ENCODE measurements at places on chromosomes 11 and 22.
A peak's percentile ranks its signal among the peaks of the same experiment; 100 is the strongest.

DNA sequence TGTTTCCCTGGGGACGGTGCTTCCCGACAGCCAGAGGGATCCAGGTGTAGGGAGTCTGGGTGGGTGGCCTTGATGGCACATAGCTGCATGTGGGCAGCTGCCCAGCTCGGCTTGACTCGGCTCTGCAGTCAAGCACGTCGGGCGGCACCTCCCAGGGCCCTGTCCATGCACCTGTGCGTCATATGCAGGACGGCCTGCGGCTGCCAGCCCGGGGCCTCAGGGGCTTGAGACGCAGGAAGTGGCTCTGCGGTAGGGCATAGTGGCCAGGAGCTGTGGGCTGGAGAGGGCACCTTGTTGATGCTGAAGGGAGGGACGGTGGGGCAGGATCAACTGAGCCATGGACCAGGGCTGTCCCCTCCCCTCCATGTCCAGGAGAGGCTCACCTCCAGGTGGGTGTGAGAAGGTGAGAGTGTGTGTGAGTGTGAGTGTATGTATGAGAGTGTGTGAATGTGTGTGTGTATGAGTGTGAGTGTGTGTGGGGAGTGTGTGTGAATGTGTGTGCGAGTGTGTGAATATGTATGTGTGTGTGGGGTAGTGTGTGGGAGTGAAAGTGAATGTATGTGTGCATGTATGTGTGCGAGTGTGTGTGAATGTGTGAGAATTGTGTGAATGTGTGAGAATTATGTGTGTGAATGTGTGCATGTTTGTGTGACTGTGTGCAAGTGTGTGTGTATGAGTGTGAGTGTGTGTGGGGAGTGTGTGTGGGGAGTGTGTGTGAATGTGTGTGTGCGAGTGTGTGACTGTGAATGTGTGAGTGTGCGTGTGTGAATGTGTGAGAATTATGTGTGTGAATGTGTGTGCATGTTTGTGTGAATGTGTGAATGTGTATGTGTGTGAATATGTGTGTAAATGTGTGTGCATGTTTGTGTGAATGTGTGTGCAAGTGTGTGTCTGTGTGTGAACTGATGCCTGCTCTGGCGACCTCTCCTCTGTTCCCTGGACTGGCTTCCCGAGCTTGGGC is 5.7 kb upstream of the SUN2 start:
- no peak for DNase-seq

DNA sequence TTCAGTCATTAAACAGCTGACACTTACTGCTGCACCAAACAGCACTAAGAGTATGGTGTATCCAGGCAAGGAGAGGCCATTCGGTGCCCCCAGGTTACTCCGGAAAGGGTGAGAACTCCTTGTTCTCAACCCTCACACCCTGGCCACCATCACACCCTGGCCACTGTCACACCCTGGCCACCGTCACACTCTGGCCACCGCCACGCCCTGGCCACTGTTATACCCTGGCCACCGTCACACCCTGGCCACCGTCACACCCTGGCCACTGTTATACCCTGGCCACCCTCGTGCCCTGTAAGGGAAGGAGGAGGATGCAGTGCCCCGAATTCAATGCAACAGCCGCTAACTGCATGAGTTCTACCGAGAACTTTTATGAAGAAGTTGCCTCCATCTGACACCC is 644.4 kb downstream of the TBC1D22A start:
- no peak for DNase-seq

DNA sequence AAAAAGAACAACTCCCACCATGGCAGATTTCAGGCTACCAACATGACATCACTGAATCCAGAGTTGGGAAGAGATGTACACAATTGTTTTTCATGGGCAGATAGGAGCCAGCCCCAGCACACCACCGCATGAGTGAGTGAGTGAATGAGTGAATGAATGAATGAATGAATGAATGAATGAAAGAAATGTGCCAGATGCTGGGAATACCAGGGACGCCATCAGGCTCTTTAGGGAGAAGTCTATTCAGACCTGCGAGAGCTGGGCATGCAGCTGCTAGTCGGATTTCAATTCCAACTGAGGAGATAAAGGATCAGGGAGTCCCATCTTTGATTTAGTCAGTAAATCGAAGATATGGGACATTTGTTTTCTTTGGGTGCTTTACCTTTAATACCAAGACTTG is 15.3 kb upstream of the FAM83F start:
- no peak for DNase-seq

DNA sequence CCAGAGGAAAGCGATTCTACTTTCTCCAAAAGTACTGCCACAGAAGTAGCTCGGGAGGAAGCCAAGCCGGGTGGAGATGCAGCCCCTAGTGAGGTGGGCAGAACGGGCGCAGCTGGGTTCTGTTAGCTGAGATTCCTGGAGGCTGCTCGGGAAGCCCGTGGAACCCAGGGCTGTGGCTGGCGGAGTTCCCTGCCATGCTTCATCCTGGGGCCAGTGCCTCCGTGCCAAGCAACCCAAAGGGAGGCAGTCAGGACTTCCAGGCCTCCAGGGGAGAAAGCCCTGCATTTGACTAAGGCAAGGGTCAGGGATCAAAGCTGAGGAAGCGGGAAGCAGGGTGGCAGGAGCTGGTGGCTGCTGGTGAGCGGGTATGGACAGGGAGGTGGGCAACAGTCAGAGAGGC is 6.7 kb upstream of the TRMU start:
- DNase-seq, result no peak

- peak; percentile 86 for DNase-seq
These were observed 321.1 kb downstream of the TENM4 start for GRCh38 chr11:79119491-79120284.

- no peak for DNase-seq
These were observed 1.7 kb upstream of the TUBGCP6 start for GRCh38 chr22:50246242-50247175.

DNA sequence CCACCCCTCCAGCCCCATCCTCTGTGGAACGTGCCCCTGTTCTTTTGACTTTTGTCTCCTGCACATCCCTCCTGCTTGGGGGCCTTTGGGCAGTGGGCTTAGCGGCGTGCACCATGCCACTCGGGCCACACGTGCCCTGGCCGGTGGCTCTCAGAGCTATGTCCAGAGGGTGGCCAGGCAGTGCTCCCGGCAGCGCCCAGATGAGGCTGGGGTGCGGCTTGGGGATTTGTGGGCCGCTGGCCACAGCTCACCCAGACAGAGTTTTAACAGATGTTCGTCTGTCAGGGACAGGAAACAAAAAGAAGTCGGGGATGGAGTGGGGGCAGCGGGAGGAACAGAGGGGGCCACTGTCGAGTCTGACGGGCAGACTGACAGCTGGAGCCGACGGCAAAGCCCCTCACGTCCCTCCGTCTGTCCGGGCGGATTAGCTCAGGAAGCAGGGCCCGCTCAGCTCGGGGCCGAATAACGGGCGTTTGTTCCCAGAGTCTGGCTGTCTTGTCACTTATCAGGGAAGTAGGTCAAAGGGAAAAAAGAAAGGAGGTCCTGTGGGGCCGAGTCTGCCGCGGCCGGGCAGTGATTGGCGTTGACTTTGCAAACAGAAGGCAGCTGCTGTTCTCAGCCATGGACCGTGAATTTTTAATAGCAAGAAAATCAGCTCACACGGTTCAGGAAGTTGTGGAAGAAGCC is 61.6 kb downstream of the LRP5 start:
- no peak for DNase-seq

DNA sequence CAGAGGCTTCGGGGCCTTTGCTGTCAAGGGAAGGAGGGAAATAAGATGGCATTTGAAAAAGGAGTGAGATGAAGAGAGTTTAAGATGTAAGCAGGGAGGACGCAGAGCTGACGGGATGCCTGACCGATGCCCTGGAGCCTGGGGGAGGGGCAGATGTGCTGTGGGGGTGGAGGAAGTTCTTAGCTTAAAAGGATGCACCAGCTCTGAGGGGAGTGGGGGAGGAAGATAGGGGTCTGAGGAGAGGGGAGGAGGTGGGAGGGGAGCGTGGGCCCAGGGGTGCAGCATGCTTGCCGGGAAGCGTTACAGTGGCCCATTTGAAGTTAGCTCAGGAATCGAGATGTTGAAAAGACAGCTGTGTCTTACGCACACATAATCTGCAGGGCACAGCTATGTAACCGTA is 56.3 kb downstream of the RPS6KA4 start:
- no peak for DNase-seq

DNA sequence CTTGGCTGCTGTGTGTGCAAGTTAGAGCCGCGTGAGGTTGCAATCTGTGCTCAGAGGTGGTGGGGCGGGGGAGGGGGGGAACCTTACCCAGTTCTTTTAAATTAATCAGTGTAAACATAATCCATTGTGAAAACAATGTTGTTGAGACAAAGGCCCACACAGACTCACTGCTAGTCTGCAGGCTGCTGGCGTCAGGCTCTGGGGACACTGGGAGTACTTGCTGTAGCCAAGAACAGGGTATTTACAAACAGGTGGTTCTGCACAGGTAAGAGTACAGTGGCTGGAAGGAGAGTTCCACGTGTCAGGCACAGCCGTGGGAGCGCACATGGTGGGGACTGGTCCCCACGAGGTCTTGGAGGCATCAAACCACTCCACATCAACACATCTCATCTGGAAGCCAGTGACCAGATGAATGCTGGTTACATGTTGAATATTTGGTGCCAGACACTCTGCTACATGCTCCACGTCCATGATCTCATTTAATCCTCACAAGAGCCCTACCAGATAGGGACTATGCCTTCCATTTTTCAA is 27.4 kb downstream of the SCUBE1 start:
- no peak for DNase-seq

GRCh38 chr11:111938687-111939160 is 1.6 kb downstream of the DIXDC1 start:
- no peak for DNase-seq

DNA sequence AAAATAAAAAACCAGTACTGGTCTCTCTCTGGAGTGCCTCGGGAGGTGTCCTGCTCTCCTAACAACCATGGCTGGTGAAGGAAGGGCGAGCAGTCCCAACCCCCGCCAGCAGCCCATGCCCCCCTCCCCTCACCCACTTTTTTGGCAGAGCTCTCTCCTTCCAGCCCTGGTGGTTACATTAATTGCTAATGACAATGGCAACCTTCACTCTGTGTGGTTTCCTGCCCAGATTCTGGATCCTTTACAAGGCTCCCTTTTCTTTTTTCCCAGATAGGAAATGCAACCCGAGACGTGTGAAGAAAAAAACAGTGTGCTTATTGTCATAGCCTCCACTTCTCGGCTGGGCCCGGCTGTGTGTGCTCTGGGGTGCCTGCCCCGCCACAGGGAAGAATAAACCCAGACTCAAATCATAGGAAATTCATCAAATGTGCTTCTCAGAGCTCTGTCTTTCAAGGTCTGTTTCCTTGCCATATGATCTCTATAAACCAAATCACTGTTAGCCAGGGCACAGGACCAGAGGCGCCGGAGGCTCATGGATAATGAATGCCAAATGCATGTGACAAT is 513.0 kb downstream of the SOX6 start:
- no peak for DNase-seq

DNA sequence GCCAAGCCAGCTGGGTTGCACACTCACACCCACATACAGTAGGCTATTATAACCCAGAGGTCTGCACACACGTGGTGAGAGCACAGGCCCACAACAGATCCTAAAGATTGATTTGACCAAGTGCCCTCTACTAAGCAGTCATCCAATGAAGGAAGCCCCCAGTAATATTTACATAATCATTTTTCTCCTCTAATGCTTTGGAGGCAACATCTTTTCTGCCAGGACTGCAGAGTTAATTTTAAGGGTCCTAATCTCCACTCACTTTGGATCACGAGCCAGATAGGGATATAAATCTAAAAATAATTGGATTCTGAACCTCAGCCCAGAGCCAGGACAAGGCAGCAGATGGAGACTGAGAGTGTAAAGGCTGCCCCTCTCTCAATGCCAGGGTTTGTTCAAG is 49.1 kb upstream of the MTNR1B start:
- DNase-seq, result no peak

- peak; percentile 11 for DNase-seq
These were observed 3.8 kb upstream of the FDX1 start for GRCh38 chr11:110425751-110426545.

DNA sequence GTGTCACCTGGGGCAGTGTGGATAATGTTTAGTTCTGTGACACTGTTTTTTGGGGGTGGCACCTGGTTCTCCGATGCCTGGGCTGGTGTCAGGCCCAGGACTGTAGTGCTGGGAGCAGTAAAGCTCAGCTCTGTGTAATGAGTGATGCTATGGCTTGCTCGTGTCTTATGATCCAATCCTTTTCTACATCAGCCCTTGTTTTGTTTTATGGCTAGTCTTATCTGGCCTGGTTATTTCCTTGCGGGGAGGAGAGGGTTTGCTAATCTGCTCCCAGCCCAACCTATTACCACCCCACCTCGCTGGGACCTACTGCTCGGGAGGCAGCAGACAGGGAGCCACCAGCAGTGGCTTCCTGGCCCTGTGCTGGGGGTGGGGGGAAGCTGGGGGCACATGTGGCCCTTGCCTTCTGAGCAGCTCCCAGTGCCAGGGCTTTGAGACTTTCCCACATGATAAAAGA is 35.0 kb upstream of the TPBGL start:
- no peak for DNase-seq

Measured in NCI-H1694 (cell line).